ENCODE measurements at places on chromosomes 11 and 22.

DNA sequence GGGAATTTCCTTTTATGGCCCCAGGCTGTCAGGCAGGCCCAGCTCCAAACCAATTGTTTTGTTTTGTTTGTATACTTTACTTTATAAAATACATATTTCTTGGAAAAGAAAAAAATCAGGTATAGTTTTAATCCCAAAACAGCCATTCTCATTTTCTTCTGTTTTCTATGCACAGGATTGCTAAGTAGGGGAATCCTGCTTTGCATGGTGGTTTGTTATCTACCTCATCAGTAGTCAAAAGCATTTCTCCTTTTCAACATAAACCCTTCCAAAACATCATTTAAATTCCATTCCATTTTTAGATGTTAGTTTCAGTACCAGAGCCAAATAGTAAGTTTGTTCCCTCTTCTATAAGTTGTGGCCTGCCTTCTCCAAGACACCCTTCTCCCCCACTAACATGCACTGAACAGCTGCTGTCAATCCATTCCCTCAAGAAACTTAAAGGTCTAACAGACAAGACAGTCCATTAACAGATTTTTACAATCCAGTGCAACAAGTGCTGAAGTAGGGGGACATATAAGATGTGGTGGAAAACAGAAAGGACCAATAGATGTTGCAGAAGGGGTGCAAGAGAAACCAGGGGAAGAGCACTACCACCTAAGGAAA is 3.7 kb downstream of the ILK start:
- DNase-seq = no peak

DNA sequence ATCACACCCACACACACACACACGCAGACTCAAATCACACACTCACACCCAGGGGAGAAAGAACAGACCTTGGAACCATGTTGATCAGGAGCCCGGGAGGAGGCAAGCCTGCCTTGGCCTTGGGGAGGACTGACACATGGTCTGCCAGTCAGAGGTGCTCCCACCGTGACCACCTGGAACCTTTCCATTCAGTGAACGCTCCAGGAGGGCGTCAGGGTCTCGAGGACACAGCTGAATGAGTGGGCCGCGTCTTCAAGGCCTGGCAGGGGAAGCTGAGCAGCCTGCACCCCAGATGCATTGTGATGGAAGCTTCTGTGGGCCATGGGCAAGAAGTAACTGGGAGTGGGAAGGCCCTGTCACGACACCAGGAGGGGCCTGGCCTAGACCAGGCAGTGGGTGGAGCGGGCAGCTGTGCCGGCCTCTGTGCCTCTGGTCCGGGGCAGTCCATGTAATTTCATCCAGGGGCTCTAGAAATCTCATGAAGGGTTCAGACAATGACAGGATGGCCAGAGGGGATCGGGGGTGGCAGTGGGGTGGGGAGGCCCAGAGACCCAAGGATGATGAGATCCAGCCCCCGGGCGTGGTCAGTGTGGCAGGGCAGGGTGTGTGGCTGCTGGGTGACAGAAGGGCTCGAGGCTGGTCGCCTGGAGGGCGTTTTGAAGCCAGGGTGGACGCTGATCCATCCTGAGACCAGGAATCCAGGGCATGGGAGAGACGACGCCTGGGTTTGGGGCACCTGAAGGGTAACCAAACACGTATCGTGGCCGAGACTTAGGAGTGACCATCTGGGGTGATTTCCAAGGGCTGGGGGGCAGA is 53.7 kb downstream of the IGF2 start:
- DNase-seq = no peak

DNA sequence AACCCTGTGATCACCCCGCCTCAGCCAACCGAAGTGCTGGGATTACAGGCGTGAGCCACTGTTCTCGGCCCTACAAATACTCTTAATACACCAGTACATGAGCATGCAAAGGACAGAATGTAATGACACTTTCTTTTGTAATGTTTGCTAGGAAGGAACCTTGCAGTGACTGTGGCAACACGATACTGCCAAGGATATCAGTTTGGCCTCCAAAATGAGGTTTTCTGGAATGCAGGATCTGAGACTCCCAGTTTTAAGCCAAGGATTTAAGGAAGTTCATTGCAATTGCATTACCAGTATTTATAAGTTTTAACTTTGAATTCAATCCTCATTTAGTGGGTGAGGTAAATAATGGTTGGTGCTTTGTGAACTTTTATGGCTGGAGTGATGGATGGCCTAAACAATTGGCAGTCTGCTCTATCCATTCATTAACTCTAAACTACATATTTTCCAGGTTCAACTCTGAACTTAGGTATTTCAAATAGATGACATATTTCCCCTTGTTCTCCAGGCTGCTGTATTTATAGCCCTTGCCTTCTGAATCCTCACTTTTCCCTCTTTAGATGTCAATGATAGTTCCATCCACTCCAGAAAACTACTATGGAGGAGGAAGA is 330.3 kb downstream of the C11orf87 start:
- DNase-seq = no peak

DNA sequence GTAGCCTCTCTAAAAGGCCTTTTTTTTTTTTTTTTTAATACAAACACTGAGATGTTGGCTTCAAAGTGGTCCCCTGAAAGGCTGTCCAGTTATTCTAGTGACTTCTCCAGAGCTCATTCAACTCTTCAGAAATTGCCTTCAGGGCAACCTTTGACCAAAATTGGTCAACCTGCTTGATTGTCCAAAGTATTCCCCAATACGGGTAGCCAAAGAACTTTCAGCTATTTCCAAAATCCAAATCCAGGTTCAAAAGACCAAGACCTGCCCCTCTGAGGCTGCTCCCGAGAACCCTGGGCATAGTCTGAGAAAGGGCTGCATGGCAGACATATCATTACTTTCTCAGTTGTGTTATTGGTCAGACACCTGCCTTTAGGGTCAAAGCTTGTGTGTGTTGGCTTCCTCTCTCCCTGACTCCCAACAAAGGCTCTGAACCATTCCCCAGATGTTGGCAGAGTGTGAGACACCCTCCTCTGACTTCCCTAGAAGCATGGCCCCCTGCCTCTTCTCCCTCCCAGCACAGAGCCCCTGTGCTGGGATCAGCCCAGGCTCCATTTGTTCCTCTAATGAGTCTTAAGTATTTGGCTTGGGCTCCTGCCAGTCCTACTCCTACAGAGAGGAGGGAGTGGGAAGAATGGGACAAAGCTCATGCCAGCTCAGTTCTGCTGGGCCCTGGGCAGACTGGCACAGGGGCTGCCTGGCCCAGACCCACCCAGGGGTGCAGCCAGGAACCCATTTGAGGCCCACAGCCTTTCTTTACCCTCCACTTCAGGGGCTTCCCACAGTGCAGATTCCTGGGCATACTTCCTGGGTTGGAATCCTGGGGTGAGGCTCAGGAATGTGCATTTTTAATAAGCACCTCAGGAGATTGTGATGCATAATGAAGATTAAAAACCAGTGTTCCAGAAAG is 30.3 kb downstream of the TNKS1BP1 start:
- DNase-seq = no peak
